Foreskin keratinocyte (primary cell): ENCODE measurements at places on chromosomes 5 and 9.

DNA sequence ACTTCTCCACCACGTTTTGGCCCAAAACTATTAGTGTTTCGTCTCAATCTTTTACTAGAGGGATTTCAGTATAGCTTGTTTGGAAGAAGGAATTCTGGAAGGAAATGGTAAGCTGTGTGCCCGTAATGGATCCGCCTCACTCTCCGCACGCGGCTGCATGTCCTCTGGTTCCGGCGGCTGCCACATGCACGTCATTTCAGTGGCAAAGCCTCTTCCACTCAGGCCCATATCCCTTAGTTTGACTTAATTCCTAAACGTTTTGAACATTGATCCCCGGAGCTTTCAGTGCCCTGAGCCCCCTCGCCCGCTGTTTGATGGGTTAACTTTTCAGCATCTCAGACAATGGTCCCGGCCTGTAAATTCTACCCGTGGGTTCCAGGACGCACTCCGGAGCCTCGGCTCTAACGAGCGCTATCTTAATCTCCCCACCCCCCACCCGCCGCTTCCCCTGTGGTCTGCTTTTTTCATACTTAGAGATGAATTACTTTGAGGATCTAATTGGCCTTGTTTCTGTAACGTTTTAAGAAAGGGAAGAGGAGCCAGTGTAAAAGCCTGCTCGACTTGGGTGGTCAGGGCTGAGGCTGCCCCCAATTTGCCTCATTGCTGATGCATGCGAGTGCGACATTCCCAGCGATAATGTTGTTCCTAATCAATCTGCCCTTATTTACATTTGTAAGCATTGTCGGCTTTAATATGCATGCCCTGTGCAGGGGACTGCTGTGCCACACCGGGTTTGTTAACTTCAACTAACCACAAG is 4.6 kb downstream of the PTCH1 start:
- peak; percentile 44 for DNase-seq

- DNase-seq: no peak
Measured at GRCh38 chr5:111765613-111766571, 8.9 kb upstream of the NREP start.

GRCh38 chr5:121430538-121430937 is 421.1 kb upstream of the FTMT start:
- DNase-seq: no peak

DNA sequence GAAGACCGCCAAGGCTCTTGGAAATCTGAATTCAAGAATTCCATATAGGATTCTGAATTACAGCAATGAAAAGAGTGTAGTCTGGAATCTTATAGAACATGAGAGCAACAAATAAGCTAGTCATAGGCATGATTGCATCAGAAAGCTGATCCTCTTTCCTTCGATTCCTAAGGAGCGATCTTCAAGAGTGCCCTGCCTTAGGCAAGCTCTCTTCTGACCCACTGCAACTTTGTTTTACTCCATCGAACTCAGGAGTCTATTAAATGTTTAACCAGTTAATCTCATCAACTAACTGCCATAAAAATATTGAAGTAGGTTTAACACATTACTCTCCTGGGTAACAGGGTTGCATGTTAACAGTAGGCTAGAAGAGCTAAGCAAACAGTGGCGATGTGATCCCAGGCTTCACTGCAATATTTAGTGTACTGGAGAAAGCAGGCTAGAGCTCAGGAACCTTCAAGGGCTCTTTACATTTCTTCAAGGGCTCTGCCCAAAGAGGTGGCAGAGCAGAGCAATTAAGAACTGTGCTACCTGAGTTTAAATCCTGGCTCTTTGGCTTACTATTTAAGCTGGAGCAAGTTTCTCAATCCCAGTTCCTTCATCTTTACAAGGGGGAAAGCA is 146.3 kb downstream of the RORB start:
- DNase-seq: no peak

DNA sequence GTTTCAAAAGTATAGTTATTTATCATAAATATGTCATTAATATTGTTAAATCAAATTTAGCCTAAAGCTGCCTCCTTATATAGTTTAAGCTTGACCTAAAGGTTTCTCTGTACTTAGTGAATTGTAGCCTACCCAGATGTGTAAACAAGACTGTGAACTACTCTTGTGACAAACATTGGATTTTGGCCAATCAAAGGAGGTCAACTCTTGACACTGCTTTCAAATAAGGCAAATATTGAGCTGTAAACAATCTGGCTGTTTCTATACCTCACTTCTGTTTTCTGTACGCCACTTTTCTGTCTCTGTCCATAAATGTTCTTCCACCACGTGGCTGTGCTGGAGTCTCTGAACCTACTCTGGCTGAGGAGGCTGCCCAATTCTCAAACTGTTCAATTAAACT is 51.2 kb downstream of the FXN start:
- DNase-seq: no peak

DNA sequence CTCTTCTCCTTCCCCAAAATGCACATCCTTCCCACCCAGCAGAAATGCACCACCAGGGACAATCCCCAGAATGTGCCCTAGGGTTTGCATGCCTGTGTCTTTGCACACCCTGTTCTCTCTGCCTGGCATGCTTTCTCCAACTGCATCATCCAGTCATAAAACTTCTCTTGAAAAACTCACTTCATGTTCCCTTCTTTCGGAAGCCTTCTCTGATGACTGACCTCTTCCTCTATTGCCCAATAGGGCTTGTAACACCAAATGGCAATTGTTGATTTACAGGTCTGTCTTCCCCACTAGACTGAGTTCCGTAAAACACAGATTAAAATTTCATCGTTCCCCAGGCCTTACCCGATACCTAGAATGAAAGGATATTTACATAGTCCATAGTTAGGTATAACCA is 83.1 kb upstream of the SPOCK1 start:
- no peak for DNase-seq

DNA sequence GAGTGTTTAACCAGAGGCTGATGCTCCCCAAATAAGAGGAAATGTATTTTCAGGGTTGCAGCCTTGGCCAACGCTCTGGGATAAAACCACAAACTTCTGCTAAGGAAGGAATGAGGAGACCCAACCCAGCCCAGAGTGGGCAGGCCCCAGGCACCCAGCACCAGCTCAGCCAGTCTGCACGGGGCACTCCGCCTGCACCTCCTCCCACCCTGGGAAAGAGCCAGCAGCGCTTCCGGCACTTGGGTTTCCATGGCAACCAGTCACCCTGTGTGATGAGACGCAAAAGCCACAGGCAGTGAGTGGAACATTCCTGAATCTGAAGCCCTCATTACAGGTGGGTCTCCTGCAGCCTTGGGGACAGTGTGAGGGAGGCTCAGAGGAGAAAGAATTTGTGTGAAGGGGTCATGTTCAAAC is 85.2 kb upstream of the ZBTB43 start:
- DNase-seq: peak; percentile 31

DNA sequence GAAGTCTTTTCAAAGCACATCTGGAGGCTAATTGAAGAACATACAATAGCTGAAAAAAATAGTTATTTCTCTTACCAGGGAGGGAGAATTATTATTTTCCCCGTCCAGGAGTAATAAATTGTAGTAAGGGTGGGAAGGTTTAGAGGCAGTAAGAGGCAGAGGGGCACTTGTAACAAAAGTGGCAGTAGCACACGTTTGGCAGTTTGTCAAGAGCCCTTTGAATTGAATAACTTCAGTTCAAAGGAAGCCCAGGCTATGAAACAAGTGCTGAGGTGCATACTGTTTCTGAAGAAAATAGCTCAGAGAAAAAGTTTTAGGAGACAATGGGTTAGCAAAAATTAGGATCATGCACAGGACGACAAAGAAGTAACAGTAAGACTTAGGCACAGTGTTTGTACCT is 451.3 kb downstream of the LRRC70 start:
- no peak for DNase-seq

DNA sequence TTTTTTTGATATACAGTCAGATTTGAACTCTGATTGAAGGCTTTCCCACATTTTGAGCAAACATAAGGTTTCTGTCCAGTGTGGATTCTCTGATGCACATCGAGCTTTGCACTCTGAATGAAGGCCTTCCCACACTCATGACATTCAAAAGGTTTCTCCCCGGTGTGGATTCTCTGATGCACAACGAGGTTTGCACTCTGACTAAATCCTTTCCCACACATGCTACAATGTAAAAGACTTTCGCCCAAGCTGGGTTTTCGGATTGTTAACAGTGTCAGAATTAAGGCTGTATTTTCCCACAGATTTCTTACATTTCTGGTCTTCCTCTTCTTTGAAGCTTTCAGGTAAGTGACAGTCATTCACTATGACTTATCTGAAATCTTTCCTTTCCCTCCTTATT is 44.3 kb downstream of the GHR start:
- no peak for DNase-seq

- no peak for DNase-seq
Measured at GRCh38 chr9:73269430-73270101, 117.9 kb downstream of the ANXA1 start.

- no peak for DNase-seq
Measured at GRCh38 chr9:34507556-34507955, 15.2 kb downstream of the ENHO start.

DNA sequence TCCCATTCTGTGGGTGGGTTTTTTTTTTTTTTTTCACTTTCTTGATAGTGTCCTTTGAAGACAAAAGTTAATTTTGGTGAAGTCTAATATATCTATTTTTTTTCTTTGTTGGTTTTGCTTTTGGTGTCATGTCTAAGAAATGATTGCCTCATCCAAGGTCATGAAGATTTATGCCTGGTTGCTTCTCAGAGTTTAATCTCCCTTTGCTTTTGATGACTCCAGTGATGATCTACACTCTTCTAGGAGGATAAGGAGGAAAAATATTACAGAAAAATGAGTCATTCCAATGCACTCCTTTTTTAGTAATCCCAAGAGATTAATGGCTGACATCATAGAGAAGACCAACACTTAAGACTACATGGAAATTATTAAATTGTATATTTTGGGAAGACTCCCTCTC is 79.7 kb upstream of the ICE1 start:
- DNase-seq: peak; percentile 24

DNA sequence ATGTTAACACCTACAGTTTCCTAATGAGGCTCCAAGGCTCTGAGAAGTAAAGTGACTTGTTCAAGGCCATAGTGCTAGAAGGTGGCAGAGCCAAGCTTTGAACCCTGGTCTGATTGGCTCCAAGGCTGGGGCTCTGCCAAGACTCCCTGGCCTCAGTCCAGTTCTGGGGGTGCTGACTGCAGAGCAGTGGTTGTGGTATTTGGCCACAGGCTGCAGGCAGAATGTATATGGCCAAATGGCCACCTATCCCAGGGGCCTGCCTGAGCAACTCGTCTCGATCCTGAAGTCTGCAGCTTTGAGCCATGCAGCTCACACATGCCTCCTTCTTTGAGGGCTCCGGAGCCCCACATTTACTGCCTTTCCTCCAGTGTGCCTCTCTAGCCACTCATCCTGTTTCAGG is 9.7 kb upstream of the NEK6 start:
- DNase-seq: no peak

DNA sequence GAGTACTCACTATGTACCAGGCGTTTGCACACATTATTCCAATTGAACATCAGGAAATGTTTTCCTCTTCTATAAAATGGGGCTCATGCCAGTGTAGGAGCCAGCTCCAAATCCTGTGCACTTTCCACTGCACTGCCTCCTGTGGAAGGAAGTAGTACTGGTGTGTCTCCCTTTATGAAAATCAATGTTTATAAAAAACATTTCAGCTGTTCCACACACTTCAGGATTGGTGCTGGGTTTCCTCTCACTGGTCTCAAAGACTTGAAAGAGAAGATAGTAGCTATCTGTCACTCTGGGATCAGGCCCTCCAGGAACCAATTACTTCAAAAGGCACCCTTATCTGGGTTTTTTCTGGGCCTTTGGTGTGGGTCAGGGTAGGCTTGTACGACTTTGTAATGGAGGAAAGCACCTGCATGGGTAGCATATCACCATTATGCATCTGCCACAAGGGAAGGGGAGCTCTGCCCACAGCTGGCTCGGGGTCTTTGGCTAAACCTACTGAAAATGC is 32.5 kb downstream of the RAB14 start:
- DNase-seq: no peak

- no peak for DNase-seq
Measured at GRCh38 chr5:142857405-142857804, 87.2 kb downstream of the ARHGAP26 start.

DNA sequence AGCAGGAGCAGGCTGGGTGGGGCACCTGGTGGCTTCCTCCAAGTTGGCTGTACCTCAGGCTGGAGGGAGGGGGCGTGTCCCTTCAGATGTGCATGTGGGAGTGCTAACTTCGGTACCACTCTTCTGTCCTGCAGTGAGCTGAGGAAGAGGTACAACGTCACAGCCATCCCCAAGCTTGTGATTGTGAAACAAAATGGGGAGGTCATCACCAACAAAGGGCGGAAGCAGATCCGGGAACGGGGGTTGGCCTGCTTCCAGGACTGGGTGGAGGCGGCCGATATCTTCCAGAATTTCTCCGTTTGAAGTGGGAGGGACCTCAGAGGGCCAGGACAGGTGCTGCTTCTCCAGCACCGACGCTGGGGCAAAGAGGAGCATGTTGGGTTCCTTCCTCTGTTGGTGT is 9.3 kb downstream of the NXNL2 start:
- no peak for DNase-seq

GRCh38 chr5:145775411-145775810 is 59.7 kb downstream of the PRELID2 start:
- DNase-seq: no peak

GRCh38 chr5:73435759-73436534 is 12.6 kb downstream of the FOXD1 start:
- DNase-seq: no peak
